ENCODE measurements at places on chromosomes 5 and 9.

- DNase-seq = no peak
These were observed 392.9 kb upstream of the WWC1 start for GRCh38 chr5:167898361-167899042.

GRCh38 chr5:159833846-159834245 lies 82.4 kb upstream of the ADRA1B start:
- DNase-seq = no peak

DNA sequence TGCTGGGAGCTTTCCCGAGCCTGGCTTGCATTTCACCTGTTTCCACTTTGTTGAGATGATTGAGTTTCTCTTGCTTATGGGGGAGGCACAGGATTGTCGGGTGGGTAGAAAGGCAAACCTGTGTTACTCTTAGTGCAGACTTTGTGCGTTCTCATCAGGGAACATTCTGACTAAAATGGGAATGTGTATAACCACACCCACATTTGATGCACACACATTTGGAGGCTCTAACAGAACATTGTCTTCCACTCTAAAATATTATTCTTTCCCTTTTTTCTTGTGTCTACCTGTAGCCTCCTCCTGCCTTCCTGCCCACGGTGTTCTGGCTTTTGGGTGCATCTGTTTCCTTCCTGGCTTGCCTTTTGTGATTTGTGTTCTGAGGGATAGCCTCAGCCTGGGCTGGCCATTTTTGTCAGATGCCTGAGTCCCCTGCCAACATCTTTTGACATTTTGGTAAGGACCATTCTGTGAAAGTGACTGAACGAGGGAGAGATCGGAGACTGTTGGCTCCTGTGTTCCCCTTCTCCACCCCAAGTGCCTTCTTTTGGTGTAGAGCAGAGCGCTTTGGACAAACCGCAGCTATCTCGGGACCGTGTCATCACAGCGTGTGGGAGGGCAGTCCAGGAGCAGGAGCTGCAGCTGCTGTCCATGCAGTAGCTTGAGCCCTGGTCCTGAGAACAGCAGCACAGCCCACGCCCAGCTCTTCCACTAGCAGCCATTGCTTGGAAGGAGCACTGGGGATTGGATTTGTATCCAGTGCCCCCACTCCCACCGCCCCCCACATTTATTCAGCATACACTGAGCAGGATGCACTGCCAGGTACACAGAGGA lies 101.4 kb downstream of the ARHGAP26 start:
- peak; percentile 56 for DNase-seq

- DNase-seq = no peak
These were observed 325.1 kb downstream of the GADD45G start for GRCh38 chr9:89929673-89930480.

DNA sequence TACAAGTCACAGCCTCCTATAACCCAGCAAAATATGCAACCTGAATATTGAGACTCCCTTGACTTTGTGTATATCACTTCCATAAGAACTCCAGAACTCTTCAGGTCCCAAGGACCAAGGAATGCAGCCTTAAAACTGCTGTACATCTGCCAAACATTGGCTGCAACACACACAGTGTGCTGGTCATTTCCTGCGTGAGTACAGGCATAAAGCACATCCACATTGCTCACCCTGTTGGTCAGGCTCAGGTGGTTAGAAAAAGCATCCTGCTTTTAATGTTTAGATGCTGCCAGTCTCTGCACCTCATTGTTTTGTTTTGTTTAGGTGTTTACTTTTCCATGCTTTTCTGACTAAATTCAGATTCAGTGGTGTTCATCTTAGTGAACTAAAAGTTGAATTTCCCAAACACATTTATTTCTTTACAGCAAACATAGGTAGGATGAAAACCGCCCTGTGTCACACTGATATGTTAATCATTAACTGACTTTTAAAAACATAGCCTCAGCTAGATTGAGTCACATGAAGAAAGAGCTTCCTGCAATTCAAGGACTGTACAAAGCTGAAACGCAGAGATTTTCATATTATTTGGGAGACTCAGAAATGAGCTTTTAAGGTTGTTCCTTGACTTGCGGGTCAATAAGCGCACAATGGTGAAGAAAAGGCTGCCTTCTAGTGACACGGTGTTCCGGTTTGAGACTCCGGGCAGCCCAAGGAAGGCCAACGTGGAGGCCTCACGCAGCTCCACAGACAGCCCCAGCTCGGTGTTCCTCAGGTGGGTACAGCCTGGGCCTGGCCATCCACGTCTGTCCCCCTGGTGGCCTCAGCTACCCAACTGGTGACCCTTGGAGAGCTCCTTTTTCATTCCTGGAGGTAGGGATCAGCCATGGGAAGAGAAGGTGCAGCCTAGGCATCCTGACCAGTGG lies 52.2 kb upstream of the GRAMD2B start:
- DNase-seq = peak; percentile 81

GRCh38 chr5:116355819-116356601 lies 218.6 kb downstream of the SEMA6A start:
- no peak for DNase-seq

- DNase-seq = no peak
These were observed 120.0 kb upstream of the HMHB1 start for GRCh38 chr5:143691945-143692290.

GRCh38 chr5:179212870-179213269 lies 132.4 kb downstream of the ADAMTS2 start:
- no peak for DNase-seq

- no peak for DNase-seq
These were observed 177.6 kb downstream of the RFX3 start for GRCh38 chr9:3348169-3348568.

- DNase-seq = no peak
These were observed 10.7 kb downstream of the MARCHF6 start for GRCh38 chr5:10364186-10364689.

- DNase-seq = no peak
These were observed 24.9 kb downstream of the IPPK start for GRCh38 chr9:92645041-92645440.

GRCh38 chr9:89768650-89769071 lies 163.8 kb downstream of the GADD45G start:
- DNase-seq = no peak

- peak; percentile 77 for DNase-seq
These were observed 67.8 kb downstream of the FGF1 start for GRCh38 chr5:142618130-142618523.

DNA sequence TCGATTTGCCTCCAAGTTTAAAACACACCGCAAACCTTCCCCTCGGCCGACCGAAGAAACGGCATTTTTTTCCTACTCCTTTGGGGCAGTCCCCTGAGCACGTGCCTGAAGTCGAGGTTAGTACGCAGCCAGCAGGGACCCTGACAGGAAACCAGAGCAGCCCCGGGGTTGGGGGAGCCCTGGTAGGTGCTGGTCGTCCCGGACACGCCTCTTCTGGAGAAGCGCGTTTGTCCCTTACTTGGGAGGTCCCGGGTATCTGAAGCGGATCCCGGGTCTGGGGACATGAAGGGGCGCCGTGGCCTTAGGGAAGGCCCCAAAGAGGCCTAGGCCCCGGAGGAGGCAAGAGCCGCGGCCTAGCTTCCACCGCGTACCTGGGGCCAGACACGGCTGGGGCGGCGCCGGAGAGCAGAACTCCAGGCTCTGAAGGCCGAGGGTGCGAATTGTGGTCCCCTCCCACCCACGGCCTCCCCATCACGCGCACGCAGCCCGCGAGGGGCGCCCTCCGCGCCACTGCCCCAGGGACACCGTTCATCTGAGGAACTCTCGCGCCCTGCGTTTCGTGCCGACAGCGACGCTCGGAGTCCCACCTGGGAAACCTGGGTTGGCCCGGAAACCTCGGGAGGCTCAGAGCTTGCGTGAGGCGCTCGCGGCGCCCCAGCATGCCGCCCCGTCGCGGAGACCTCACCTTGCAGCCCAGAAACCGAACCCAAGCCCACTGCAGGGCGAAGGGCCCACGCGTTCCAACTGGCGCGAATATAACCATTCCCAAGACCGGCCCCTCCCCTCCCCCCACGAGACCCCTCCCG lies 10.4 kb downstream of the OTP start:
- DNase-seq = no peak

- DNase-seq = no peak
These were observed 126.1 kb downstream of the STARD4 start for GRCh38 chr5:111385970-111386831.
